Sigmoid colon (tissue), 7 donors: ENCODE measurements at places on chromosomes 4 and X. TPM values are rescaled to one million over a fixed set of nuclear protein-coding genes. Genes with fewer than 3 reads are reported as not detected.

Gene CENPE
- 0.60 TPM for polyA plus RNA-seq

Gene PF4V1
- not detected for polyA plus RNA-seq

Gene DGKK
- under 0.01 TPM for polyA plus RNA-seq

Gene SOWAHB
- 12.3 TPM for polyA plus RNA-seq

DNA sequence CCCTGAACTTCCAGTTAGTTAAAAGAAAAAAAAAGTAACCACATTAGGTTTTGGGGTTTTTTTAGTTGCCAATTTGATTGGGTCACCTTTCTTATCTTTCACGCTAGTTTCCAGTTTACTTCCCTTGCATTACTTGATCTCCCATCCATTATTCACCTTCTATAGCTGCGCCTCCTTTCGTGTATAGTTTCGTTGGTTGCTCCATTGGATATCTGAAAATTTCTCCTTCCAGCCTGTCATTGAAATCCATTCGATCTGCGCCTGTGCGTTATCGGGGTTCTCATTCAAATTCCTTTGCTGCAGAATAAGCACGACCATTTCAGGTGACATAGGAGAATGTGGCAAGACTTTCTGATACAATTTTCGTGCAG lies 764 bp downstream of the TRAPPC11 start:
- no peak for DNase-seq

GRCh38 chrX:138897621-138898492 lies 186.3 kb upstream of the FGF13 start:
- DNase-seq, result no peak

GRCh38 chrX:37367946-37368345 lies 18.8 kb downstream of the PRRG1 start:
- DNase-seq, result no peak

DNA sequence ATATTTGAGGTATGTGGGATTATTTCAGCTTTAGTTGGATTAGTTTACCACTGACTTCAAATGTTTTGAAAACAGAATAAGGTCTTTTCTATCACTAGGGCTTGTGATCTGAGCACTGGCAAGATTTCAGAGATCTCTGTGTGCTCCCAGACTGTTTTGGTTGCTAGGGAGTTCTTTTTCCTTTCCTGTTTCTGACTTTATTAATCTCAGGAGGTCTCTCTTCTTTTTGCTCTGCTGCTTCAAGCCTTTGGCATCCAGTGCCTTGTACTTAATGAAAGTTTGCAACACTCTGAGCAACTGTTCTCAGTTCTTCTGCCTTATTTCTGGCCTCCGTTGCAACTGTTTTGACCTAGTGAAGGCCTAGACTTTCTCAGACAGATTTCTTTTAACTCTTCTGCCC lies 32.1 kb upstream of the PAQR3 start:
- peak; percentile 70 for DNase-seq

DNA sequence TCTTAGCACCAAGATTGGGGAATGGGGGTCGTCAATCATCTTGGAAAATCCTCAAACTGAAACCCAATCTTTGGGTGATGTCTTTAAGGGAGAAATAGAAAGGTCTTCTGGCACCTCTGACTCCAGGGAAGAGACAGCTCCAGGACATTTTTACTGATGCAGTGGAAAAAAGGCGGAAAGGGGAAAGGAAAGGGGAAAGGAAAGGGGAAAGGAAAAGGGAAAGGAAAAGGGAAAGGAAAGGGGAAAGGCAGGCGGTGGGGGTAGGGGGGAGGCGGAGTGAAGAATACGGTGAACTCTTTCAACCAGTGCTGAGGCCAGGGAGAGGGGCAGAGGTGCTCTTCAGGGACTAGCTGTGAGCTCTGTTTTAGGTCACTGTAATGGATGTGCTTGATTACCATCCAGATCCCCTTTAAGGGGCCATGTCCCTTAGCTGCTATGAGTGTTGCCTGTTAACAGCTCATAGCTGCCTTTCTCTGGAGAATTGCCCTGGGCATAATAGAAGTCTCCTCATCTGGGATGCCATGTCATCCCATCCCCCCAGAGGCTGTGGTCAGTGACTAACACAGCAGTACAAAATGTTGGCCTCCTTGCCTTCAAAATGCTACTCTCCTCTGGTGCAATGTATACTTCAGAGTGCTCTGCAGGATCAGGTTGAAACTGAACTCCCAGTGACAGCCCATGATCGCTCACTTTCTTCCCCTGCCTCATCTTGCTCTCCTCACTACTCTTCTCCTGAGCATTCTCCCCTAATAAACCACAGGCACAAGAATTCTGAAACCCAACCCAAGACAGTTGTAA lies 92.4 kb upstream of the AP1S2 start:
- DNase-seq, result no peak

GRCh38 chr4:24607334-24607733 lies 23.0 kb upstream of the DHX15 start:
- no peak for DNase-seq

GRCh38 chrX:8783097-8783713 lies 18.0 kb downstream of the FAM9A start:
- DNase-seq, result no peak

DNA sequence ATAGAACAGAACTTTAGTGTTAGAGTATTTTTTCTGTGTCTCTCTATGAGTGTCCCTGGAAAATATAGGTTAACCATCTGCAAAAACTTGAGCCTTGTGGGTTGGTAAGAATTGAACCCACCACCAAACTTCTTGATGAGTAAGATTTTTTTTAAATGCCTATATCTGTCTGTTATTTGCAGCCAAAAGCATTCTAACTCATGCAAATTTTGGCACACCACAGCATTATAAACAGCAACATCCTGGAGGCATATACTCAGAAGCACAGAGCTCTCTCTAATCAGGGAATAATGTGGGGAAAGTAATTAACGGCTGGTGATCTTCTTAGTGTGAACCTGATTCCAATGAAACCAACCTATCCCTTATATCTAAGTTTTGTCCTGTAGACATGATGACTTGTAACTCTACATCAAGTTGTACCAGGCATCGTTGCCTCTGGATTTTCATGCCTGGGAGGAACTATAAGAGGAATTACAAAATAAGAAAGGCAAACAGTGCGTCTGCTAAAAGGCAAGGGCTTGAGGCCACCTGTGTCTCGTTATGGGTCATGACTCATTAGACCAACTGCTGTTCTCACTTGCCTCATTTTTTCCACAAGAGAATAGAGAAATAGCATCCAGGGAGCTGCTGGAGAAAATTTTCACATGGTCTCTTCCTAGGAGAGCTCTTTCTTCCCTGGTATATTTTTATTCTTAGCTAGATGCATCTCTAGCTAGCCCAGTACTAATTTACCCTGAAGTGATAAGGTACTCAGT lies 202.4 kb downstream of the CHIC2 start:
- peak; percentile 85 for DNase-seq

GRCh38 chr4:176964116-176964691 lies 171.5 kb upstream of the VEGFC start:
- DNase-seq, result no peak

- DNase-seq, result no peak
Measured at GRCh38 chr4:52299120-52299519, 248.0 kb downstream of the SPATA18 start.

- no peak for DNase-seq
Measured at GRCh38 chrX:78958419-78959116, 13.4 kb downstream of the P2RY10 start.

- DNase-seq, result no peak
Measured at GRCh38 chrX:83508526-83509253, 600 bp downstream of the POU3F4 start.

GRCh38 chr4:174222266-174222872 lies 61.1 kb downstream of the FBXO8 start:
- no peak for DNase-seq
